ENCODE measurements at places on chromosomes 12 and 14.

- DNase-seq, result no peak
These were observed 18.9 kb upstream of the CEBPE start for GRCh38 chr14:23137813-23138535.

DNA sequence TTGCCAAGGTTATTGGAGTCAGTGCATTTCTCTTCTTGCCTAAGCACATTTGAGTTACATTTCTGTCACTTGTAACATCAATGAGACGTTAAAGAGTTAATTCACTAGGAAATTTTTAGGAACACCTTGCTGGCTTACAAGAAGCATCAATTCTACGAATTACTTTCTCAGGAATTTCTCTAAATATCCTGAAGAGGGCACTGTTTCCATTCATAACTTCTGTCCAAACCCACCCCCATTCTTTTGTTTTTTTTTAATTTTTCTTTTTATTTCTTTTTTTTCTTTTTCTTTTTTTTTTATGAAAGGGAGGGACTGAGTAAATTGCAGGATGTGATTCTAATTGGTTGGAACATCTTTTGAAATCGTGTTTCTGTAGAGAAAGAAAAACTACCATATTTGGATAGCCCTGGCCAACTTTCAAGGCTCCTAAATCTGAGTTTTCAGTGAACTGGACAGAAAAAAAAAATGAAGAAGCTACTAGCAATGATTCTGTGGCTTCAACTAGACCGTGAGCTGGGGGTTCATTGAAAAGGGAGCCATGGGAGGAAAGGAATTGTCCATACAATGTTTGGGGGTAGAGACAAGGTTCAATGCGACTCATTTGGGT lies 285.3 kb downstream of the DAD1 start:
- DNase-seq, result peak; percentile 3

- DNase-seq, result peak; percentile 89
These were observed 687 bp upstream of the RPS29 start for GRCh38 chr14:49586673-49587460.

DNA sequence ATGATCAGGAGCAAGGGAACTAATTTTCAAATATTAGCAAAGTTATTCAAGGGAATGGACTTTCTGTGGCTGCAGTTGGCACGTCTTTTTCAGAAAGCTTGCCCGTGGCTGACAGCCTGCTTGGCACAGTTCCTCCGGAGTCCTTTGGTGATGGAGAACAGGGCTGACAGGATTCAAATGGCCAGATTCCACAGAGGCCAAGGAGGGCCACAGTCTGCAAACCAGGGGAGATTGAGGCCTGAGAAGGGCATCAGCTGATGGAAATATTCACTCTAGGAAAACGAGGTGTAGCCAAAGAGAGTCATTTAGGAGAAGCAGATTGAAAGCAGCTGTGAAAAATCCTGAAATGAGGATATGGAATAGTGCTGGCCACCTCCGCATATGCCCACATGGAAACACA lies 178.3 kb downstream of the EMP1 start:
- no peak for DNase-seq

- no peak for DNase-seq
These were observed 16.9 kb downstream of the EVL start for GRCh38 chr14:100081997-100082625.

- DNase-seq, result no peak
These were observed 269.0 kb upstream of the G2E3 start for GRCh38 chr14:30290001-30290400.

- no peak for DNase-seq
These were observed 116.3 kb upstream of the VASH1 start for GRCh38 chr14:76644855-76645518.

DNA sequence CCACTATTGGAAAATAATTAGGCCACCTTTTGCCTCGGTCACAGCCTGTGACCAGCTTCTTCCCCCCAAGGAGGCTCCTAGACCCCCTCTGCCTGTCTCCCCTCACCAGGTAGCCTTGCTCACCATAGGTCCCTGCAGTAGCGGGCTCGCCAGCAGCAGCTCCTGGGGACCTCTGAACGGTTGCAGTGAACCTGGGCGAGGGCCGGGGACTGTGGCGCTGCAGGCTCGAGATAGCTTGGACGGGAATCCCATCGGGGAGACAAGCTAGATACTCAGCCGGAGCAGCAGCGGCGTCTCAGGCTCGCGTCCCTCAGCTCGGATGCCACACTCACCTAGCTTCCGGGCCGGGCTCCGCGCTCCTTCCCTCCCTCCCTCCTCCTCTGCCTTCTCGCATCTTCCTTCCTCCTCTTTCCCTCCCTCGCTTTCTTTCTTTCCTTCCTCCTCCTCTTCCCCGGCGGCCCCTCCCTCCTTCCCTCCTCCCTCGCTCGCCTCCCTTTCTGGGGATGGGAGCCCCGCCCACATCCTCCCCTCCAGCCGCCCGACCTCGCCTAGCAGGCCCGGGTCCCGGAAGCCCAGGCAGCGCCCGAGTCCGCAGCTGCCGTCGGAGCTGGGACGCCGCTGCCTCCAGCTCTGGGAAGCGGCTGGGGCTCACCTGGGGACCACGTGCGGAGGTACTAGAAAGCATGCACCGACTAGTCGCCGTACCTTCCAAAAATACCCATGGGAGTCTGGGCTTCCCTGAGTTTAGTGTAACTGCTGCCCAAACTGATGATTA lies at the start of gene BMP4:
BMP4 (minus strand) TSS at position 399 of the 775 bp plus-strand sequence. CDS start 4,603 bp downstream, outside the sequence.
- no peak for DNase-seq

- peak; percentile 12 for DNase-seq
These were observed 24.4 kb downstream of the PITPNM2 start for GRCh38 chr12:123126294-123127181.

DNA sequence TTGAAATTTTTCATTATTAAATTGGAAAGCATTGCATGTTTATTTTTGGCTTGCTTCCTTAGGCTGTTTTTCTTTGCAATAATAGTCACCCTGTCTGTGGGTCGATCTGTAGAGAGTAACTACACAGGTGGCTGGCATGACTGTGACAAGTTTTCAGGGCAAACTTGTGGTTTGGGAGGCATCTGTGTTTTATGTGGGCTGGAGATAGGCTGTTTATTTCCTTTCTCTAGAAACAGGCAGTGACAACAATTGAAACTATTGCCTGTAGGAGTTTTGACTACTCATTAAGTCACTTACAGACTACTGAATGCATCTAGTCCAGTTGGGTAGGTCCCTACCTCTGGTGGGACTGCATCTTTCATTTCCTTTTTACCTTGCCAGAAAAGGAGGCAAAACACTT lies 155.6 kb downstream of the DYRK2 start:
- DNase-seq, result no peak

DNA sequence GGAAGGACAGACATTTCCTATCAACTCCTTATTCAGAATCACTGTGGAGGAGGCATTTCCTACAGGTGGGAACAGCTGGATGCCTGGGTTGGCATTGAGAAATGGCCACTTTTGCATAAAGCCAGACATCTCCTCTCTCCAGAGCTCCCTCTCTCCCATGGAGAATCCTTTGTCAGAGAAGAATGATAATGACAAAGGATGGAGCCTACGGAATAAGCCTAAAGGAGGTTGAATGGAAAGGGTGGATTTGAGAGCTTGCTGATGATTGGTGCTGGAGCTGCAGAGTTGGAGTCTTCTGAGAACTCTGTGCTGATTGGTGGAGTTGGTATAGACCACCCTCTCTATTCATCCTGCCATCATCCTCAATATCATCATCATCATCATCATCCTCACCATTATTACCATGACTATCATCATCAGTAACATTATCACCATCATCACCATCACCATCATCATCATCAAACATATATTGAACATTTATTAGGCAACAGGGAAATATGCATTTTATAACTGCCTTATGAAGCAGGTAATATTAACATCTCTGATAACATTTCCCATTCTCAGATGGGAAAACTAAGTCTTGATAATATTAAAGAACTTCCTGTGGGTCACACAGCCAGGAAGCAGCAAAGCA lies 89.2 kb upstream of the HSPB8 start:
- no peak for DNase-seq

DNA sequence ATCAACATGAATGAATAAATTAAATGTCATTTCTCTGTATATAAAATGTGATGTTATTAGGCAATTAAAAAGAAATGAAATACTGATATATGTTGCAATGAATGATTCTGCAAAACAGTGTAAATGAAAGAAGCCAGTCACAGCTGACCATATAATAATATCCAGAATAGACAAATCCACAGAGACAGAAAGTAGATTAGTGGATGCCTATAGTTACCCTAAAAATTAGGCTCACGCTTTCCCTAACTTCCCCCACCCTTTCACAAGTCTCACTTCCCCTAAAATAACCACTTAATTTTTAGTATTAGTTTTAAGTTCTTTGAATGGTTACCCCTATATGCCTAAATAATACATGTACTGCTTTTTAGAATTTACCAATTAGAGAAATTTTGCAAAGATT lies 348.9 kb upstream of the FAR2 start:
- no peak for DNase-seq

DNA sequence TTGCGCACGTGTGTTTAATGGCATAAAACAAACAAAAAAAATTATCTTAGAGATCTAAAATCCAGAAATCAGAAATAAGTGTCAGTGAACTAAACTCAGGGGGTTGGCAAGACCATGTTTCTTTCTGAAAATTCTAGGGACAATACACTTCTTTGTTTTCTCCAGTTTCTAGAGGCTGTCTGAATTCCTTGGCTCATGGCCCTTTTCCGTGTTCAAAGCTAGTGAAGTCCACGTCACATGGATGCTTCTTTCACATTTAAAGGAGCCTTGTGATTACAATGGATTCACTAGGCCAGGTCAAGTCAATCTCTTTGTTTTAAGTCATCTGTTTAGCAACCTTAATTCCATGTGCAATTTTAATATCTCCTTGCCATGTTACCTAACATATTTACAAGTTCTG lies 22.4 kb downstream of the SLCO1B3 start:
- DNase-seq, result no peak

DNA sequence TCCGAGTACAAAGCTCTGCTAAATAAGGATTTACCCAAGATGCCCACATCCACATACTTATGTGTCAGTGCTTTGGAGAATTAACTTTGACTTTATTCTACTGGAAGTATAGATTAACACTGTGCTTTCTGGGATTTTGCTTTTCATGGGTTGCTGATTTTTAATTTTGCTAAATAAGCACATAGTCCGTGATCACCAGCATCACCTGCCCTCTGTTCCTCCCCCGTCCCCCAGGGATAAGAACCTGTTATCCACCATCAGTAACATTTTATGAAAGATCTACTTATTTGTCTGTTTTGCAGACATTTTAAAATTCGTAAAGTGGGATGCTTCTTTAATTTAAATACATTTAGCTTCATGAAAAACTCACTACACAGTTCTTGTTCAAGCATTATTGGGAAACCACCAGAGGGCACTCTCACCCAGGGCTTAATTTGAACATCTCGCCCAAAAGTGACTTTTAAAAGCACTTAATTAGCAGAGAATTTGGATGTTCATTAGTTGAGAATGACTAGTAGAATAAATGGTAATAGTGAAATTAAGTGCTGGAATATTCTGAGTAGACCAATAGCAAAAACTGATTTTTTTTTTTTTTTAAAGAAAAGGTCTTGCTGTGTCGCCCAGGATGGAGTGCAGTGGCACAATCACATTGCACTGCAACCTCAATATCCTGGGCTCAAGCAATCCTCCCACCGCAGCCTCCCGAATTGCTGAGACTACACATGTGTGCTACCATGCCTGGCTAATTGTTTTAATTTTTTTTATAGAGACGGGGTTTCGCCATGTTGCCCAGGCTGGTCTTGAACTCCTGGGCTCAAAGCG lies 35.7 kb downstream of the MRPL42 start:
- peak; percentile 74 for DNase-seq

GRCh38 chr14:100466111-100466856 lies 120.9 kb downstream of the BEGAIN start:
- DNase-seq, result no peak
